ENCODE measurements at places on chromosomes 2 and 18.

GRCh38 chr2:172215936-172216335, 113.2 kb upstream of the DLX2 start:
- no peak for DNase-seq

GRCh38 chr2:212832211-212833195, 293.9 kb upstream of the ERBB4 start:
- no peak for DNase-seq

- DNase-seq: no peak
Observed at GRCh38 chr18:35968278-35968880, 4.1 kb upstream of the RMP24 start.

GRCh38 chr2:100281521-100282438, 40.5 kb downstream of the LONRF2 start:
- DNase-seq: no peak

DNA sequence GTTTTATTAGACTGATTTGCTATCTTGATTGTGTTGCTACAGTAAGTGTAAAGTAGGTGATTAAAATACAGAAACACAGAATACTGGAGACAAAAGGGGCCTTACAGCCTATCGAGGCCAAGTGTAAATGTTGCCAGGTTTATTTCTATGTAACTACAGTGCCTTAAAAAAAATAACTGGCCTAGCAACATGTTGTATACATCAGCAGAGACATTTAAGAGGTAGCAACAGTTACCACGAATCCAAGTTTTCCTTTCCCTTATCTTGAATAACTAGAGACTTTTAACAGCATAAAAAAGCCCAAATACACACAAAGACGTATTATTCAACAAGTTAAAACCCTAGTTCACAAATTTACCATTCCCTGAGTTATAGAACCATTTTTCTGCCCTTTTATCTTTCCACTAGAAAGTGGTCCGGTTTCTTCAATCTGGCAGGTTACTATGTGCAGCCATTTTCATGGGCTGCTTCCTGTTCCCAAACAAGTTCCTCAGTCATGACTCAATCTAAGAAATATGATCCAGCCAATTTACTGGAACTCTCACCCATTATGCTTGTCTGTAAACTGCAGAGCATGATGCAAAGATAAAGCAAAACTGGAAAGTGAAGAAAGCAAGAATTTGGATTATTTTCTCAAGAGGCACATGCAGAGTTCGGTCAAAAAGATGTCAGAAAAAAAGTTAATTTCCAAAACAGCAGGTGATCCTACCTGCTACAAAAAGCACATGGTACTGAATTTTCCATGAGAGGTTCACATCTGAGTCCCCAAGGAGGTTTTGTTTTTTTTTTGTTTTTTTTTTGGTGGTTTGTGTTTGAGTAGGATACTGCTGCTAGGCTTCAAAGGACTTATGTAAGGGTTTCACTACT, 22.2 kb downstream of the NFE2L2 start:
- DNase-seq: no peak

DNA sequence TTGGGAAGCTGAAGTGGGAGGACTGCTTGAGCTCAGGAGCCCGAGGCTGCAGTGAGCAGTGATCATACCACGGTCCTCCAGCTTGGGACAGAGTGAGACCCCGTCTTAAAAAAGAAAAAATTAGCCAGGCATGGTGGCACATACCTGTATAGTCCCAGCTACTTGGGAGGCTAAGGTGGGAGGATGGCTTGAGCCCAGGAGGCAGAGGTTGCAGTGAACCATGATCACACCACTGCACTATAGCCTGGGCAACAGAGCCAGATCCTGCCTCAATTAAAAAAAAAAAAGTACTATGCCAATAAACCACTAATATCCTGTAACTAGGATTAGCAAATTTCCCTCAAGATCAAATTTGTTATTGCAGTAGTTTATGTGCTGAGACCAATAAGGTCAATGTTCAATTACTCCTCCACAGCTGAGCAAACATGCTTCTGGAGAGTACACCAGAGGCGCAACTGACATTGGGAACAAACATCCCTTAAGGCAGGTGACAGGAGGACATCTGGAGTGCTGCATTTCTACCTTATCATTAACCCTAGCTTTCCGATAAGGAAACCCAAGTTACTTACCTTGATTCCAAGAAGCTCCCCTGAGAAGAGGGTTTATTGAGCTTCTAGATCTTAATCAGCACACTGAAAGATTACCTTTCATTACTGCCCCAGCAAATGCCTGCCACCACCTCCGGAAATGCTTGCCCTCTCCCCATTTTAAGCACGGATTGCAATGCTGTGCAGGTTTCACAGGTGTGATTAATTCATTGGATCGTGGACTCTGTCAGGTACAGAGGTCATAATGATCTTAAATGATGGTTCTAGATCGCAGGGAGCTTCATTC, 26.2 kb downstream of the MGAT4A start:
- no peak for DNase-seq

- DNase-seq: no peak
Observed at GRCh38 chr2:23446916-23447315, 61.9 kb downstream of the KLHL29 start.
